ENCODE measurements at places on chromosomes 7 and 10.

GRCh38 chr10:25858076-25858475, 76.0 kb upstream of the MYO3A start:
- DNase-seq: no peak

GRCh38 chr10:105514106-105514505, 873.0 kb downstream of the SORCS3 start:
- peak; percentile 54 for DNase-seq

GRCh38 chr10:96986200-96986856, 154.2 kb downstream of the LCOR start:
- no peak for DNase-seq

GRCh38 chr7:34662058-34662708, 4.2 kb downstream of the NPSR1 start:
- no peak for DNase-seq

DNA sequence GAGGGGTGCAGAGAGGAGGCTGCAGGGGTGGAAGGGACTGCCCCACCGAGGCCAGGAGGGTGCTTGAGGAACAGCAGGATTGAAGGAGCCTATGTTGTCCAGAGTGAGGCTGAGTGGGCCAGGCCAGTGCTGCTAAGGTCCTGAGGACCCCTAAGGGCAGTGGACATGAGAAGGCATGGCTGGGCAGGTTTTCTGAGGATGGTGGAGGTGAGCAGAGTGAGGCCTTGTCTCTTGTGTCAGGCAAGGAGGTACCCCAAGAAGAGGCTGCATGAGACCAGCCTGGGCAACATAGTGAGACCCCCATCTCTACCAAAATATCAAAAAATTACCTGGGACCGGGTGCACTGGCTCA, 5.2 kb downstream of the SH2B2 start:
- no peak for DNase-seq

GRCh38 chr7:36854652-36855051, 130.4 kb upstream of the AOAH start:
- DNase-seq: no peak

DNA sequence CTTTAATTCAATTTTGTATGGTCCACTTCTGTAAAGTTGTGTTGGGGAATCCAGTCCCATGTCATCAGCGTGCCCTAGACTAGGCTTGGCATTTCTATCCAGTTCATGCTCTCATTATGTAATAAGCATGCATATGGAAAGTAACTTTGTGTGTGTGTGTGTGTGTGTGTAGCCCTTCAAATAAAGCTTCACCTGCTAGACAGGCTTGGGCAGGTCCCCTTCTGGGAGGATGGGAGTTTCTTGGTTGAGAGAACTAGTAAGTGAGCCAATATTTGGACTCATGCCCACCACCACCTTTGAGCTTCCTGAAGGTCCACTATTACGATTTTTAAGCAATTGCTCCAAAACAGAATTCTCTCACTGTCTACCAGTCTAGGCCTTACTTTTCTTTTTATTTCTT, 6.9 kb downstream of the BZW2 start:
- DNase-seq: peak; percentile 10

- no peak for DNase-seq
Observed at GRCh38 chr10:128161031-128161430, 34.8 kb upstream of the MKI67 start.

GRCh38 chr10:122984708-122985107, 4.5 kb downstream of the PSTK start:
- DNase-seq: no peak

GRCh38 chr10:88879534-88880281, at the start of gene STAMBPL1:
TSS of gene STAMBPL1 (plus strand) at chr10:88880245. CDS start at chr10:88901709, 21,464 bp downstream.
- peak; percentile 67 for DNase-seq

GRCh38 chr10:83425306-83425705, 714.0 kb upstream of the GHITM start:
- no peak for DNase-seq

DNA sequence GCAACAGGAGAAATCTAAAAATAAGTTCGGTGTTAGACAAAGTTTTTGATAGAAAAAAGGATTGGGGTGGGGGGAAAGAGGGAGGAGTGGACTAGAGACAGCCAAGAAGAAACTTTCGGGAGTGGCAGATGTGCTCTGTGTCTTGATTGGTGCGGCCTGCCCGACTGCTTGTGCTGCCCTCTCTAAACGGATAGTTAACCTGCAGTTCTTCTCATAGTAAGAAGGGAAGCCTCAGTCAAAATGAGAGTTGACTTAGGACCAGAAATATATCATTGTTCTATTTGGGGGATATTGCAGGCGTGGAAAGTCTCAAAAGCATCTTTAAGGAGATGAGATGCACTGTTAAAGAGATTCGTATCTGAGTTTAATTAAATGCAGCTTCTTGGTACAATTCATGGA, 39.3 kb downstream of the UBE3C start:
- DNase-seq: no peak

- DNase-seq: no peak
Observed at GRCh38 chr10:48492201-48492600, 112.7 kb downstream of the ARHGAP22 start.

GRCh38 chr10:3933733-3934132, 148.7 kb upstream of the KLF6 start:
- no peak for DNase-seq

- no peak for DNase-seq
Observed at GRCh38 chr10:86281396-86281795, 85.2 kb downstream of the GRID1 start.

- DNase-seq: no peak
Observed at GRCh38 chr7:23018750-23019149, 4.8 kb upstream of the HYCC1 start.

GRCh38 chr7:111771638-111772037, 209.3 kb upstream of the IMMP2L start:
- no peak for DNase-seq

Data from NCI-H446 (cell line).